ENCODE measurements at places on chromosomes 6 and 20.

DNA sequence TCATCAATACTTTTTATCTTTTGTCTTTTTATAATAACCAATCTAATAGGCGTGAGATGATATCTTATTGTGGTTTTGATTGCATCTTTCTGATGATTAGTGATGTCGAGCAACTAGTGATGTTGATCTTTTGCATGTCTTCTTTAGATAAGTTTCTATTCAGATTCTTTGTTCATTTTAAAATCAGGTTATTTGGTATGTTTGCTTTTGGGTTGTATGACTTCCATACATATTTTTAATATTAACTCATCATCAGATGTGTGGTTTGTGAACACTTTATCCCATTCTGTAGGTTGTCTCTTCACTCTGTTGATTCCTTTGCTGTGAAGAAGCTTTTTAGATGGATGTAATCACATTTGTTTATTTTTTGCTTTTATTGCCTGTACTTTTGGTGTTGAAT, 295.8 kb downstream of the BCKDHB start:
- no peak for DNase-seq

GRCh38 chr6:168130168-168130696, 51.2 kb upstream of the FRMD1 start:
- DNase-seq, result peak; percentile 34

GRCh38 chr6:52820198-52820597, 16.6 kb upstream of the GSTA1 start:
- no peak for DNase-seq

- no peak for DNase-seq
Measured at GRCh38 chr6:15593798-15594197, 69.0 kb downstream of the DTNBP1 start.

DNA sequence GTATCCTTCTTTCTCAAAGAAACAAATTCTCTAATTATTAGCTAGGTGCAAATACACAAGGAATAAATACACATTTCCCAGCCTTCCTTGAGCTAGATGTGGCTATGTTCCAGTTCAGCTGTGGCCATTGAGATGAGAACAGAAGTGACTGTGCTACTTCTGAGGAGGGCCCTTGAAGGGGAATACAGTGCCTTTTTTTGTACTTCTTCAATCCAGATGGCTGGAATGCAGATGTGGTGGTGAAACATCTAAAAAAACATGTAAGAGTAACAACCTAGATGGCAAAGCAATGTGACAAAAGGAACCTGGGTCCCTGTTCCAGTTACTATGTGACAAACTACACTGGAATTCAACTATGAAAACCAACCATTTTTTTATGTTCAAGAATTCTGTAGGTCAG, 115.4 kb upstream of the DST start:
- no peak for DNase-seq

- no peak for DNase-seq
Measured at GRCh38 chr6:37288247-37288646, 30.3 kb upstream of the TMEM217 start.

GRCh38 chr6:22363714-22364239, 66.9 kb upstream of the PRL start:
- no peak for DNase-seq

DNA sequence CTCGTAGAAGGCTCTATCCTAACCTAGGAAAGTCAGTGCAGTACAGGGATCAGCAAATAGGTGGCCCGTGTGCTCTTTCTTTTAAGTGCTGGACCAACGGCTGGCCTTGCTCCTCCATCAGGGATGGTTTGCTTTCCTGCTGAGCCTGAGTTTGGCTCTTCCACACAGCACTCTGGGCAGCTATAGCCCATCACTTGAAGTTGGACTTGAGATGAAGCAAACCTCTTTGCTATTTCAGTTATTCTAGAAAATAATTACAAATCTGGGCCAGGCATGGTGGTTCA, 66.9 kb upstream of the KCNK16 start:
- peak; percentile 48 for DNase-seq

DNA sequence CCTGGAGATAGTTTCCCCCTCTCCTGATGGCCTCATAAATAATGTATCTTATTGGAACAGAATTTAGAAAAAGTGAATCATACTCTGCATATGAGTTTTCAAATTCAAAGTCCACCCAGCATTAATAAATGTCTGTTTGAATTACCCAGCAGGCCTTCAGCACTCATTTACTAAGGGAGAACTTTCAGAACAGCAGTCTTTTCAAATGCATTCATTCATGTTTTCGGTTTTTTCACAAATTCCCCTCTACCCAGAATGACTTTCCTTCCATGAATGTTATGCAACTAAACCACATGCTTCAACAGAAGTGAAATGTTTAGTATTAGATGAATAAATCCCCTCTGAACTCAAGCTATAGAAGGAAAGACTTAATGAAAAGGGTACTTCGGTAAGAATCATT, 92.4 kb downstream of the RTN4IP1 start:
- no peak for DNase-seq

DNA sequence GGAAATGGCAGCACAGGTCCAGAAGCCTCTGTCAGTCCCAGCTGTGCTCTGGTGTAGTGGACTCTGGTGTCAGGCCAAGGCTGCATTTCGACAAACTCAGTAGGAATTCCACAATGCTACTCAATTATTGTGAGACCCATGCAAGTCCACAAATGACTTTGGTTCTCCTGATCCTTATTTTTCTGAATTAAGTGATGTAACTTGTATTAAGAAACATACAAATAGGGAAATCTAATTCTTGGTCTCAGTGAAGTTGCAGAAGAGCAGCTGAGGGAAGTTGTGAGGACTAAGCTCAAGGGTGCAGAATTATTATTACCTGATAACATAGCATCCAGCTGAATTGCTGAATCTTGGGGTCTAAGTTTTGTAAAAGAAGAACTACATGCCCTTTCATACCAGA, 116.8 kb downstream of the MAFB start:
- DNase-seq, result no peak

GRCh38 chr6:31541059-31541657, 645 bp downstream of the DDX39B start:
- peak; percentile 54 for DNase-seq

DNA sequence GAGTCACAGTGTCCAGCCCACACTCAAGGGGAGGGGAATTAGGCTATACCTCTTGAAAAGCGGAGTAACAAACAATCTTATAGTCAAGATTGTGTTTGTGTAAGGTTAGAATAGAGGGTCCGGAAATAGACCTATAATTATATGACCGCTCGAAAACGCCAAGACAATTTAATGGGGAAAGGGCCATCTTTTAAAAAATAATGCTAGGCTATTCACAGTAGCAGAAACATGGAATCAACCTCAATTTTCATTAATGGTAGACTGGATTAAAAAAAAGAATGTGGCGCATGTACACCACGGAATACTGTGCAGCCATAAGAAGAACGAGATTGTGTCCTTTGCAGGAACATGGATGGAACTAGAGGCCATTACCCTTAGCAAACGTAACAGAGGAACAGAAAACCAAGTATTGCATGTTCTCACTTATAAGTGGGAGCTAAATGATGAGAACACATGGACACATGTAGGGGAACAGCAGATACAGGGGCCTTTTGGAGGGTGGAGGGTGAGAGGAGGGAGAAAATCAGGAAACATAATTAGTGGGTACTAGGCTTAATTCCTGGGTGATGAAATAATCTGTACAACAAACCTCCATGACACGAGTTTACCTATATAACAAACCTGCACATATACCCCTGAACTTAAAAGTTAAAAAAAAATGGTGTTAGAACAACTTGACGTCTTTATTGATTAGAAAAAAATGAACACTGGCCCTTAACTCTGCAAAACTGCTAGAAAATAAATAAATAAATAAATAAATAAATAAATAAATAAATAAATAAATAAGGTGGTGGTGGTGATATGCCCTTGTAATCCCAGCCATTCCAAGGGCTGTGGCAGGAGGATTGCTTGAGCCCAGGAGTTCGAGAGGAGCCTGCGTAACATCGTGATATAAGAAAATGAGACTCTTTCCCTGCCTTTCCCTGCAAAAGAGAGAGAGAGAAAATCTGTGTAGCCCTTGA, 30.3 kb downstream of the TOP1 start:
- no peak for DNase-seq

- DNase-seq, result no peak
Measured at GRCh38 chr6:38100380-38100779, 280.9 kb downstream of the ZFAND3 start.

GRCh38 chr6:150261997-150262697, 106.7 kb upstream of the IYD start:
- DNase-seq, result peak; percentile 49

GRCh38 chr6:165577556-165577955, 85.5 kb downstream of the PDE10A start:
- DNase-seq, result no peak

DNA sequence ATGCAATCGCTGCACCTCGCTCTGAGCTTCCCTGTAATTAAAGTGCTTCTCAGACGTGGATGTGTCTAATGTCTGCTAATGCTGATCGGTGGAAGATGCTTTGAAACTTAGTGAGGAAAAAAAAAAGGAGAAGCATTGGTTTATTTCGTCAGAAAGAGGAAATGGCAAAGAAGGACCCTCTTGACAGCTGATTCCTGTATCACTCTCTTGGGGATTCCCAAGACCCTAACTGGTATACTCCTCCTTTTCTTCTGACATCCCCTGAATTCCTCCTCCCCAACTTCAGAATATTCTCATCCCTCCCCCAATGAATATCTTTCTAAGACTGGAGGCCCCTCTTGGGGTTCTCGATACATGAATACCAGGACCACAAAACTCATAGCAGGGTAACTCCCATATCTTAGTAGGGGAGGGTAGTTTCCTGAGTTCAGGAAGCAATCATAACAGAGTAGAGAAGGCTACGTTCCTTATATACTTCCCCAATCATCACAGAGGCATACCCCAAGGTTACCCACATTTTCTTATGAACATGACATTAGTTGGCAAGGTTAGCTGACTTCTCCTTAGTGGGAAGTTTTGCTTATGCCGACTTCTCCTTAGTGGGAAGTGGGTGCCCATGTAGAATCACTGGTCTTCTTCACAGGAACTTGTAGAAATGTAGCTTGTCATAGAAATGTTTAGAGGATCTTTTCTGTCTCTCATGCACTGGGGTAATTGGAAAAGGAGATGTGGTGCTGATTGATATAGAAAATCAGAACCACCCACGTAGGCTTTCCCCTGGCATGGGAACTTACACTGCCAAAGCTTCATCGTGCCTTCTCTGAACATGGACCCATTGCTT, 63.8 kb upstream of the ATXN1 start:
- DNase-seq, result no peak

- DNase-seq, result no peak
Measured at GRCh38 chr6:153816366-153816765, 222.7 kb upstream of the OPRM1 start.

GRCh38 chr20:20216941-20217340, 151.0 kb upstream of the INSM1 start:
- DNase-seq, result no peak

- no peak for DNase-seq
Measured at GRCh38 chr6:116966675-116967576, 89.9 kb downstream of the RFX6 start.

GRCh38 chr20:14445310-14445709, 107.9 kb upstream of the FLRT3 start:
- no peak for DNase-seq

GRCh38 chr20:20022498-20022897, 5.3 kb downstream of the NAA20 start:
- no peak for DNase-seq

DNA sequence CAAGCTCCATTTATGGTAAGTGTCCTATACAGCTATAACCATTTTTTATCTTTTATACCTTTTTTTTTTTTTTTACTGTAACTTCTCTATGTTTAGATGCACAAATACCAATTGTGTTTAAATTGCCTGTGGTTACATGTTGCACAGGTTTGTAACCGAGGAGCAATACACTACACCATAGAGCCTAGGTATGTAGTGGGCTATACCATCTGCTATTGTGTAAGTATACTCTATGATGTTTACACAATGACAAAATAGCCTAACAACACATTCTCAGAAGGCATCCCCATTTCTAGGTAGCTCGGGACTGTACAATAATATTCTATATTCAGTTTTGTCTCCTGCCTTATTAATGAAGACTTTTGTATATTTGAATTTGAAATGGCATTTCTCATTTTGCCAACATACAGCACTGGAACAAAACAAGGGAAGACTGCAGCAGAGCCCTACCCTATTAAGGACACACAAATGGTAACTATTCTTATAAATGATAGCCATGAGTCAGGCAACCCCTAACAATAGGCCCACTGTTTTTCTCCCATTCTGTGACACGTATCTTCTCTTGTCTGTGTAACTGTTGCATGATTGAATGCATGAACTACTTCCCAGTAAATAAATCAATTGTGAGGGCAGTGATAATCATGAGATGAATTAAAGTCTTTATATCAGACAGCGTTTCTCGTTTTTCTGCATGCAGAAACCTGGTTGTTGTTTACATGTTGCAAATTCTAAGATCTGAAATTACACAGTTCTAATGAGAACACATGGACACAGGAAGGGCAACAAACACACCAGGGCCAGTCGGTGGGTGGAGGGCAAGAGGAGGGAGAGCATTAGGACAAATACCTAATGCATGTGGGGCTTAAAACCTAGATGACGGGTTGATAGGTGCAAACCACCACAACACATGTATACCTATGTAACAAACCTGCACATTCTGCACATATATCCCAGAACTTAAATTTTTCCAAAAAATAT, 173.9 kb downstream of the EPM2A start:
- no peak for DNase-seq

DNA sequence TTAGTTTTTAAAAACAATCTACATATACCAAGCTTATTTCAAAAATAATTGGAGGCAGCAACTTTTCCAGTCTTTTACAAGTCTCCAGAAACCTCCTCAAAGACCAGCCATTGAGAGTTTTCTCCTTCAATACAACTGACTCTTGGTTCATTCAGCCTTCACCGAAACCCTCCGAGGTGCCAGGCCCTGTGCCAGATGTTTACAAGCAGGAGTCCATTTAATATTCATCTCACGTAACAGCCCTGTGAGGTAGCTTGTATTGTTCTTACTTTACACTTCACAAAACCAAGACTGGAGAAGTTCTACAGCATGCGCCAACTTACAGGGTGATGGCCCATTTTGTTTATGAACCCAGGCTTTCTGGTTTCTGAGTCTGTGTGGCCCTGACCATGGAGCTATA, 5.5 kb upstream of the NEDD9 start:
- DNase-seq, result no peak

DNA sequence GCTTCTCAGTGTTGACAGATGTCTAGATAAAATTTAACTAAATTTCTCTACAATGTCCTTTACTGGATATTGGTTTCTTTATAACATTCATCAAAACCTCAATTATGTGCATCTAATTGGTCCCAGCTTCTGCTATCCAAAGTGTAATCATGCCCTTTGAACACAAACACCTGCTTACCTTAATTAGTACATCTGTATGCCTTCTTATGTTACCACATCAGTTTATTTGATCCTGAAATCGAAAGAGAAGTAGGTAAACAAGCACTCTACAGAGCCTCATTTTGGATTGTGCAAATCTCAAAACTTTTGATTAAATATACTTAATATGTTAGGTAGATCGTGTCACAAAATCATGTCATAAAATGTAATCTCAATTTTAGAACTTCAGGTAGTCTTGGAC, 36.5 kb downstream of the TAB2 start:
- no peak for DNase-seq

DNA sequence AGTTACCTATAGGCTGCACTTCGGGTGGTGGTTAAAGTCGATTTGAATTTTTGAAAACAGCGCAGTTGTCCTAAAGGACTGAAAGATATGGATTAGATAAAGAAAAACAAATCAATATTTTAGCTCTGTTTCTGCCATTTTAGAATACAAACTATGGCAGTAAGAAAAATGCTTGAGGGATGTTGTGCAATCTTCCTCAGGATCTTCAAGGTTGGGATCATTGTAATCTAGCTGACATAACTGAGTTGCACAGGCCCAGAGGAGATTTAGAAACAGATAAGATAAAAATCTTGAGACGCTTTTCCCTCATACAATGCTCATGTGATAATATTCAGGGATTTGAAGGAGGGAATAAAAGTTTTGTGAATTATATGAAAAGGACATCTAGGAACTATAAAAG, 926 bp downstream of the PEX3 start:
- DNase-seq, result no peak

All from H7 (cell line).